Heart left ventricle (tissue), 16 donors: ENCODE measurements at places on chromosomes 1 and 21. TPM values are rescaled to one million over a fixed set of nuclear protein-coding genes. Genes with fewer than 3 reads are reported as not detected.

The FCRL4 gene
- total RNA-seq: not detected

The FCRL1 gene
- total RNA-seq: not detected

The FYB2 gene
- 9.1 TPM for total RNA-seq

The LRRC39 gene
- total RNA-seq: 154 TPM

GRCh38 chr21:34807881-34808568, 139.2 kb downstream of the CLIC6 start:
- DNase-seq: no peak

GRCh38 chr1:20792196-20792595, 5.1 kb upstream of the HP1BP3 start:
- no peak for DNase-seq

DNA sequence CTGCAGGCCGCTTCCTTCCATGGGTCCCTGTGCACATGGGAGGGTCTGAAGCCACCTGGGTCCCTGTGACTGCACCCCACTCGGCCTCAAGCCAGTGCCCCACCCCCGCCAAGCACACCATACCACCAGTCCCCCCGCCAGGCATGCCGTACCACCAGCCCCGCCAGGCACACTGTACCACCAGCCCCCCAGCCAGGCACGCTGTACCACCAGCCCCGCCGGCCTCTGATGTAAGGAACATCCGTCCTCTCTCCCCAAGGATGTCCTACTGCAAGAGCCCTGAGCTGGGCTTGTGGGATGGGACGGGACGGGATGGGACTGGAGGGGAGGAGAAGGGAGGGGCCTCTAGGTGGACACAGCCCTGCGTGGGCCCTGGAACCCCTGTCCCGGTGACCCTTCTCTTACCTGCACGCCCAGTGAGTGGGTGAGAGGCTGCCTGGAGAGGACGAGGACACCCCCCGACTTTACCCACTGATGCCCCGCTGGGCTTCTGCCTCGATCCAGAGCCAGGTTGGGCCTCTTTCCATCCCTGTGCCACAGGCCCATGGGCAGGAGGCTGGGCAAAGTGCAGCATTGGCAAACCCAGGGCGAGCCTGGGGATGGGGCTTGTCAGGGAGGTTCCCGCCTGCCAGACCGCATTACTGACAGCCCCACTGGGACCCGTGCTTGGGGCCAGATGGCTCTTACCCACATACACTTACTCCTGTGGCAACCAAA, 40.8 kb upstream of the COL6A1 start:
- peak; percentile 20 for DNase-seq

DNA sequence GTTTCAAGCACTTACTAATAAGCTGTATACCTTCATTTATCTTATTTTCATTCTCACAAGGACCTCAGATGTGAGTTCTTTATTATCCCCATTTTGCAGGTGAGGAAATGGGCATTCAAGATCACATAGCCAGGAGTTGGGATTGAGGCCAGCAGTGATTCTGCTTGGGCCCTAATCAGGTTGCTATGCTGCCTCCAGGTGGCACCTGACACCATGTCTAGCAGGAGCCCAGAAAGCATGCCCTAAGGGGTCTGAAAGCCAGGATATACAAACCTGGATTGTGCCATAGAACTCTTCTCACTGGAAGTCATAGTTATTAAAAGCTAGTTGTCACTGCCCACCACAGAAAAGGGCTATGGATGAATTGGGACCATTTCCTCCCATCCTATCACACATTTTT, 61.1 kb downstream of the FYB2 start:
- peak; percentile 33 for DNase-seq

DNA sequence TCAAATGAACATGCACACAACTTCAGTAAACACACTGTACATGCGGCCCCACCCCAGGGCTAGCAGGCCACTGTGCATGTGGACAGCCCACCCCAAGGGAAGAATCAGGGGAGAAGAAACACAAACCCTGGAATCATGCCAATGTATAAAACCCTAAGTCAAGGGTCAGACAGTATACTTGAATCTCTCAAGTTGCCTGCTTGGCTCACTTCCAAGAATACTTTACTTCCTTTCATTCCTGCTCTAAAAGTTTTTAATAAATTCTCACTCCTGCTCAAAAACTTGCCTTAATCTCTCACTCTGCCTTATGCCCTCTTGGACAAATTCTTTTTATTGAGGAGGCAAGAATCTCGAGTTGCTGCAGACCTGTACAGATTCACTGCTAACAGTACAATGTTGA, 231.2 kb upstream of the CACYBP start:
- DNase-seq: no peak

- DNase-seq: no peak
These were observed 32.3 kb upstream of the LRRC8C start for GRCh38 chr1:89600451-89601224.

GRCh38 chr1:167482184-167482583, 36.1 kb downstream of the CD247 start:
- DNase-seq: no peak

DNA sequence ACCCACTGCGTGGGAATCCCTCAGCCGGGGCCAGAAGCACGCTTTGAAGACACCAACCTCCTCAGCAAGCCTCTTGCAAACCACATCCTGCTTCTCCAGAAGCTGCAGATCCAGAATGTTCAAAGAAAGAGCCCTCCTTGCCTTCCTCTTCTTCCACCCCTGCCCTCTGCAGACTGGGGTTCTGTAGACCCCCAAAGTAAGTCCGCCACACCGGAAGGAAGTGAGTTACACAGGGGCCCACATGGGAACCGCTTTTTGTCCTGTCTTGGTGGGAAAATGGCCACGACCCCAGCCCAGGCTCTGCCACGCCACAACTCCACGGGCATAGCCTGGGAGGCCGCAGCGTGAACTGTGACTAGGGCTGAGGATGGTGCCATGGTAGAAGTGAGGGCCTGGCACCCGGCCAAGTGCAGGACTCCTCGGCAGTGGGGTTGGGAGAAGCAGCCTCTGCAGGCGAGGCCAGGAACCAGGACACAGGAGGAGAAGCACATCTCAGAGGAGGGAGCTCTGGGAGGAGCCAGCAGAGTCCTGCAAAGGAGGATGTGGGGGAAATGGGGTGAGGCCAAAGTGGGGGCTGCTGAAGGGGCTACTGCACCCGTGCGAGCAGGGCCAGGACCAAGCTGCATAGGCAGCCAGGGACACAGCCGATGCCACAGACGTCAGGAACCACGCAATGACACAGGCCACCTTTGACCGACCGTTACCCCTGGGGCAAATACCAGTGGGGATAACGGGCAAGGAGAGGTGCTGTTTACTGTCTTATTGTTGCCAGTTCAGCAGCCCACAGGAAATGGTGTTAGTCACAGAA, 30.9 kb downstream of the PDE9A start:
- no peak for DNase-seq

GRCh38 chr1:92342401-92342800, 43.5 kb downstream of the RPAP2 start:
- DNase-seq: no peak

GRCh38 chr21:28138272-28138671, 854.4 kb downstream of the LTN1 start:
- DNase-seq: no peak

DNA sequence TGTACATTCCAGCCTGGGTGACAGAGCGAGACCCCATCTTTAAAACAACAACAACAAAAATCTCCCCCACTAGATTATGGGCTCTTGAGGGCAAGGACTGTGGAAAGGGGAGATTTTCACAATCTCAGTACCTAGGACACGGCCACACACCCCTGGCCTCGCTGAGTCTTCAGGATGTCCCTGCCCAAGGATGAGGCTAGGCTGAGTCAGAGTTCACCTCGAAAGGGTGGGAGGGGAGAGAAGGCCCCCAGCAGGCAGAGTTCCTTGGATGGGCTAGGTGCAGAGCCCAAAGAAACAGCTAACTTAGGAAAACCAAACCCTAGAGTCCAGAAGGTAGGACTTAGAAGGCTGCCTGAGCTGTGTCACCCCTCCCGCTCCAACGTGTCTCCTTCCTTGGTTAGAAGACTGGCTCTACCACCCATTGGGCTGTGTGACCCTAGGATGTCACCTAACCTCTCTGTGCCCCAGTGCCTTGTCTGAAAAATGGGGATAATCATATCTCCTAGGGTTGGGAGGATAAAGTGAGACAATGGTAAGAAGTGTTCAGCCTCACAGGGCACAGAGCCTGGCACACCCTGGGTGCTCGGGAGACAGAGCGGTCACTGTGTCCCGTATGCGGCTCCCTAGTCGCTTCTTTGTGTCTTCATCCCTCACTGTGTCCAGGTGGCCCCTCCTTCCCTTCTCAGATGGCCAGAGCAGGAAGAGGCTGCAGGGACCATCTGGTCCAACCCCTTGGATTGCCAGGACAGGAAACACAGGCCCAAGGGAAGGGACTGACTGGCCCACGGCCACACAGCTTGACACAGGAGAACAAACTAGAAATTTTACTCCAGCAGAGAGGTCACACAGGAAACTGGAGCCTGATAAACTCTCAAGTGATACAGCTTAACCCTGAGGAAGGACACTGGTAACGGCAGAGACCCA, 11.2 kb downstream of the TRIM62 start:
- peak; percentile 80 for DNase-seq

- no peak for DNase-seq
These were observed 42.6 kb downstream of the RSPH1 start for GRCh38 chr21:42453224-42453985.
